ENCODE measurements at places on chromosomes 12 and 14.

DNA sequence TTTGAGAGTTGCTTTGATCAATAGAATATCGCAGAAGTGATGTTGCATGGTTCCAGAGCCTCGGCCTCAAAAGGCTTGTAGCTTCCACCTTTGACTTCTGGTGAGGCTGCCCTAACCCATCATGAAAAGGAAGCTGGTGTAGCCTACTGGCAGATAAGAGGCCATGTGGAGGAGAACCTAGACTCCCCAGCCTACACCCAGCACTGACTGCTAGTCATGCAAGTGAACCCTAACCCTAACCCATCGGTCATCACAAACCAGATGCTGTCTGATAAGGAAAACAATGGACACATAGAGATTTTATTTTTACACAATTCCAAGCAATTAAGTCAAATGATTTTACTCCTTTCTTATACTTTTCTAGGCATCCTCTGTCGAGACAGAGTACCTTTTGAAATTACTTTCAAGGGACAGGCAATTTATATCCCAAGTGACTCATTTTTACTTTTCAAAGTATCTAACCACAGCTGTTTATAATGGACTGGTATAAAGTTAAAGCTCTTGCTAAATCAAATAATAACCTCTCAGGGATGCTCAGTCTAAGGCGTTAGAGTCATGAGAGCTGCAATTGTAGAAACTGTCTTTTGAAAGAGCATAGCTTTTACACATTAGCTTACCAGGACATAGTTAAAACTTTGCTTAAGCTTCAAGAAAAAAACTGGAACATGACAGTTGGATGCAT lies 17.6 kb downstream of the PTPRB start:
- DNase-seq, result peak; percentile 47

- no peak for DNase-seq
Measured at GRCh38 chr12:38374751-38375150, 58.2 kb downstream of the ALG10B start.

DNA sequence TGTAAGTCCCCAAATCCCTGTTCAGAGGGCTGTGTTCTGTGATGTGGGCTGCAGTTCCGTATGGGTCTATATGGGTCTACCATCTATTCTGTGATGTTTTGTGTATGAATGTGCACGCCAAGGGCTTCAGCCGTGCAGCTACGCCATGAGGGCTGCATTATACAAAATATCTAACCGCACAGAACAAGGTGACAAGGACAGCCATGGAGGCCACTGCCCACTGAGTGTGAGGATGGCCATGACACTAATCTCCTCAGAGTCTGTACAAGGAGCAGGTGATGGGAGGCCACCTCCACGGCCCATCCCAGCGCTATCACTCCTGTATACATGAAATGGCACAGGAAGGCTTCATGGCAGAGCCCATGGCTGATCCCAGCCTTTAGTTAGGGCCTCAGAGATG lies 102.0 kb downstream of the DICER1 start:
- DNase-seq, result no peak

DNA sequence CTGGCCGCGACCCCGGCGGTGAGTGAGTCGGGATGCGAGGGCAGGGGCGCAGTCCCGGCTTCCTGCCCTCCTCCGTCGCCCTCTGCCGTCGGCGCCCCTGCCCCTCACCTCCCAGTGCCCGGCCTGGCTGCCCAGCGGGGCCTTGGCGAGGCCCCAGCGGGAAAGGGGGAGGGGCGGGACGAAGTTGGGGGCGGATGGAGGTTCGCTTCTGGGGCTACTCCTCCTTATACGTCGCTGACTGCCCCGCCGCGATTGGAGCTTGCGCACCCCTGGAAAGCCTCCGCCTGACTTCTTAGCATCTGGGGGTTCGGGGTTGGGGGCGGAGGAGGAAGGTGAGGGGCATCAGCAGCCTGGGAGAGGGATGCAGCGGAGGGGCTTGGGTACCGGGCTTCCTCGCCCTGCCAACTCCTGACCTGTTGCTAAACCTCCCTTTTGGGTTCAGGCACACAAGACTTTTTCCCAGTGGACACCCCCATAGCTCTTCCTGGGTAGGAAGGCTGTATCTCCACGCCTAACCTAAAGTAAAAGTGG lies 406 bp downstream of the TMEM263 start:
- peak; percentile 65 for DNase-seq

DNA sequence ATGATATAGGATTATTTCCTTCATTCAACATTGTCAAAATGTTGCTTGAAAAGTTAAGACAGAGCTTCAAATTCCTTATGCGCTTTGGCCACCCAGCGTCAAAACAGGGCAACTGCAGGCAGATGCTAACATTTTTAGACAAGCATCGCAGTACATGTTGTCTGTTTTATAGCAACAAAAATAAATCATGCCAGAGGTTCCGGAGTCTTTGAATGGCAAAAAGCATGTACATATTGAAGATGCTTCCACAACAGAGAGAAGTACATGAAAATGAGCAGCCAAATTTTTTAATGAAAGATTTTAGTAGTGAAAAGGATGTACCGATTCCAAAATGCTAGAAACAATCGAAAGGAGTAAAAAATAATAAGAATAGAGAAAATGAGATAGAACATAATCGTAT lies 49.8 kb upstream of the USP15 start:
- peak; percentile 47 for DNase-seq

- no peak for DNase-seq
Measured at GRCh38 chr12:21906919-21907493, 34.2 kb downstream of the ABCC9 start.

DNA sequence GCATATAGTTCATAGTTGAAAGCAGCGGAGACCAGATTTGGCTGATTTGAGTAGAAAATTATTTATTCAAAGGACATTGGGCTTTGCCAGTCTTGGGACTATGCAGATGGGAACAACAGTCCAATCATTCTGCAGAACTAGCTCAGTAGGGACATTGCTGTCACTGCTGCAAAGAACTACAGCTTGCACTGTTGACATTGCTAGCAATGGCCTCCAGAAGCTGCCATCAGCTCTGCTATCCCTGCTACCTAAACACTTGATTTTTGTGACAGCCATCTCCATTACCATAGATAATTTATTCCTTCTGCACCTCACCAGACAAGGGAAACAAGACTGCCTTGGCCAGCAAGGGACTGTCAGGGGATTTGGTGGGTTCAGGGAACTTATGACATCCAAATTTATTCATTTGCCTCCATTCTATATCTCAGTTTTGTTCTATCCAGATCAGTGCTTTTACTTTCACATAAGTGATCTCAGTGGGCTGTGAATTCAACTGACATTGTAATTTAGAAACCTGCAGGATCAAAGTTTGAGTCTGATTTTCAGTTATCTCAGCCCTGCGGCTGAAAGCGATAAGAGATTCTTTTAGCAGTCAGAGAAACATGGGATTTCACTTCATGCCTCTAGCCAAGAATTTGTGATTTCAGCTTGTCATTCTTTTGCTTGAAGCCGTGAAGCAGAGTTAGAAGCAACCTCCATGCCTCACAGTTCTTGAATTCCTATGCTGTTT lies 136.7 kb upstream of the FBXO33 start:
- no peak for DNase-seq

DNA sequence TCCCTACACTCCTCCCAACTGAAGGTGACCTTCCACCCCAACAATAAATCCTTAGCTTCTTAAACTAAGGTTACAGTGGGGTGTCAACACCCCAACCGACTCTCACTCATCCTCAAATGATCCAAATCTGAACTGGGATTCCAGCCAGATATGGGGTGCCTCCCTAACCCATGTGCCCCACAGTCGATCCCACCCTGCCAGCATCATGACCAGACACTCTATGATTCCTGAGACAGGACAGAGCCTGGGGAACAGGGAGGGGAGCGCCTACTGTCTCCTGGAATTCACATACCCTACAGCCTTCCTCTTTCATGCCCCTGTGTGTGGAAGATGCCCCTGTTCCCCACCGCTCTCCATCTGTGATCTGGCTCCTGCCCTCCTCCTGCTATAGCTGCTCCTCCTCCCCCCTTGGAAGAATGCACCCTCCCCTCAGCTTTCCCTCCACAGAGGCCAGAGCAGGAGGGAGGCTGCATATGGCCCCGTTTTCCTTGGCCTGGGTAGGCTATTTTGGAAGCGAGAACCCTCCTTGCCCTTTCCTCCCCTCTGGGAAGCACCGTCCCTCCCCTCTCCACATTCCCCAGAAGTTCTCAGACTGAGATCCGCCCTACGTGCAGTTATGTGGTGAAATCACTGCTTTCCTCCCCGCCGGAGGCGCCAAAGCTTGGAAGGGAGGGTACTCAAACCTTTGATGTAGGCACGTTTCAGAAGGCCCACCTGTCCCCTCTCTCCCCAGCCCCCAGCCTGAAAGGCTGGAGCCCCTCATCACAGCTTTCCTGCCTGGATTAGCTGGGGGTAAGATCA lies 48.0 kb downstream of the SMUG1 start:
- DNase-seq, result no peak

GRCh38 chr14:104585966-104586697 lies 6.6 kb downstream of the C14orf180 start:
- DNase-seq, result no peak

- DNase-seq, result peak; percentile 22
Measured at GRCh38 chr12:68479896-68480291, 130.8 kb upstream of the RAP1B start.

DNA sequence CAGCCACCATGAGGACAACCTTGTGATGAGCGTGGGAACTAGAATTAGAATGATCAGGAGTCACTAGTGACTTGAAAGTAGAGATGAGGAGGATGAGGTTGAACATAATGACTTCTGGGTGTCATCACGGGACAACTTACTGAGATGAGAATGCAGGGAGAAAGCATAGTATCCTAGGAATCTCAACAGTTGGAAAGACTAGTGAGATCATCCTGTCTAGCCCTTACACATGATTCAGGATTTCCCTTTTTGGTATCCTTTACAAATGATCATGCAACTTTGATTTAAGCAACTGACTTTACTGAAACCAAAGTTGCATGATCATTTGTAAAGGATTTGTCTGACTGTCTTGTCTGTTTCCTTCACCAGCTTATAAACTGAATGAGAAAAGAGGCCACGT lies 51.8 kb upstream of the HIF1A start:
- DNase-seq, result no peak

GRCh38 chr12:1830401-1830845 lies 10.1 kb downstream of the LRTM2 start:
- no peak for DNase-seq

GRCh38 chr12:82522762-82523161 lies 163.9 kb upstream of the TMTC2 start:
- no peak for DNase-seq

GRCh38 chr12:28328967-28329366 lies 138.7 kb downstream of the CCDC91 start:
- DNase-seq, result no peak

- DNase-seq, result no peak
Measured at GRCh38 chr14:73613046-73613383, 698 bp downstream of the ACOT6 start.

DNA sequence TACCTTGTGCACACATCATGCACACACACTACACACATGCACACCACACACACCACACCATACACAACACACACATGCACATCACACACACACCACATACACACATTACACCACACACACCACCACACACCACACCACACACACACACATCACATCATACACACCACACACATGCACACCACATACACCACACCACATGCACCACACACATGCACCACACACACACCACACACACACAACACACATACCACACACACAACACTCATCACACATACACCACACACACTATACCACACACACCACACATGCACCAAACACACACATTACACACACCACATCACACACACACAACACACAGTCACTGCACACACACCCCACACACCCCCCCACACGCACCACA lies 38.1 kb downstream of the SDR9C7 start:
- no peak for DNase-seq

GRCh38 chr14:99606359-99606758 lies 2.4 kb upstream of the CCDC85C start:
- no peak for DNase-seq

GRCh38 chr12:59041241-59042121 lies 121.2 kb upstream of the LRIG3 start:
- DNase-seq, result peak; percentile 93

GRCh38 chr12:117046011-117046369 lies 53.2 kb downstream of the TESC start:
- DNase-seq, result no peak

DNA sequence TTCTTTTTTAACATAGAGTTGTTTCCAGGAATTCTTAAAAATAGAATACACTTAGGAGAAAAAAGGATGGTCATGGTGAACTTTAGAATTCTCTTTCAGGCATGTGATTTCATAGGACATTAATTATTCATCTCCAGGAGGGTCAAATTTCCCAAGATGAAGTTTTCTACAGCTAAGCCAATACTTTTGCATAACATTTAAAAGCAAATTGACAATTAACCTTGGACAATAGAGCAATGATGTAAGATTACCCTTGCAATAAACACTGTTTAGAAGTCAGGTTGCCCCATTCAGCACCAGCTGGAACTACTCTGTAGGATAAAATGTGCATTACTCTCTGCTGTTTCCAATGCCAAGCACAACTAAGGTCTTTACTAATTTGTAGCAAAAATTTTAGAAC lies 49.5 kb downstream of the SIX1 start:
- no peak for DNase-seq

DNA sequence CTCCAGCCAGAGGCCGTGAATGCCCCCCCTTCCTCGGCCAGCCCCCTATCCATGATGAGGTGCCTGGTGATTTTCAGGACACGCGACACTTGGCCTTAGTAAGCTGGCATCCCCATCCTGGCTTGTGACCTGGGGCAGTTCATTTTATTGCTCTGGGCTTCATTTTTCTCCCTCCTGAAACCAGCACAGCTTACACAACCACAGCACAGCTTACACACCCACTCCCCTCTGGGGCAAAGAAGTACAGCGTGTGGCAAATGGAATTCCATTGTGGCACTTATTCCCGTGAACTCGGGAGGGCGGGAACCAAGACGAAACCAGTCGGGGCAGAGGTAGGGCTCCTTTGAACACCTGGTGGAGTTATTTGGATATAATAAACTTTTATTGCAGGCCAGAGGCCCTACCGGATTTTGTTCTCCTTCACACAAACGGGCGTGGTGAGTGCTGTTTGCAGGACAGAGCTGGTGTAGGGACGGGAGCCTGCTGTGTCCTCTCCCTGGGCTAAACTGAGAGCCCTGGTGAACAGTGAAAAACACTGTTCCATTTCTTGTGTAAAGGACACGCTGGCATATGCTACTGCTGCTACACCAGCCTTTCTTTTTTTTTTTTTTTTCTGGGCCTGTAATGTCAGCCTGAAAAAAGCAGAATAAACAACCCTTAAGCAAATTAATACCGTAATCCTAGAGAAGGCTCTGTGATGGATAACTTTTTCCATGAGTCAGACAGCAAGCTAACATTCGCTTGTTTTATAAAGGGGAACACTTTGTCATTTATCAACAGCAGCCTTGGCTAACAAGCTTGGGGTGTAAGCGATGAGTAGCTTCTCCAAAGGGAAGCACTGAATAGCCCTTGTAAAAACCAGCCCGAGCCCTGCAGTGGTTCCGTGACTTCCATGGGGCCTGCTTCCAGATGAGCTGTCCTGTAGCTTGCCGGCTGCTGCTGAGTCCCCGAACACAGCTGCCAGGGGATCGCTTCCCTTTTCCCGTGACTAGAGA lies 29.3 kb downstream of the CD9 start:
- DNase-seq, result peak; percentile 91

All from astrocyte of the spinal cord (primary cell).